ENCODE measurements at places on chromosomes 2 and 18. TPM values are rescaled to one million over a fixed set of nuclear protein-coding genes. Genes with fewer than 3 reads are reported as not detected.

DNA sequence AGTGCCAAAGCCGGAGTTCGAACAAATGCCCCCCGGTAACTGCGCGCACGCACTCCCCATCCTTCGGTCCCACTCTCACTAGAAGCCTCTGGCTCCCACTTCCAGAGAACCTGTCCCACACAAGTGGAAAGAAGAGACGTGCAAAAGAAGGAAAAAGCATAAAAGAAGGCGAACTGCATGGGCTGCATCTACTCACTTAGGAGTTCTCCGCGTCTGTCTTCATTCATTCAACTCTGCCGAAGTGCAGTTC is 312 bp downstream of the NR4A2 start:
- DNase-seq, result no peak
- peak overlapping the region; percentile 99 for H3K27ac ChIP-seq
- H3K36me3 ChIP-seq, result no peaks in the 10 kb centered on the region
- peak overlapping the region; percentile 81 for H3K4me3 ChIP-seq

GRCh38 chr2:197515315-197515738 is 539 bp upstream of the MOB4 start:
- peaks cover 10% of the 10 kb centered on the region for H3K4me1 ChIP-seq
- DNase-seq, result no peak
- peak overlapping the region; percentile 93 for H3K27ac ChIP-seq
- peak overlapping the region; percentile 85 for H3K4me3 ChIP-seq

- H3K36me3 ChIP-seq, result no peaks in the 10 kb centered on the region
- DNase-seq, result no peak
- H3K4me1 ChIP-seq, result peaks cover 23% of the 10 kb centered on the region
- no peak overlapping the region for H3K4me3 ChIP-seq
- H3K27me3 ChIP-seq, result no peaks in the 10 kb centered on the region
Observed at GRCh38 chr2:24352664-24353063, 7.7 kb downstream of the ITSN2 start.

DNA sequence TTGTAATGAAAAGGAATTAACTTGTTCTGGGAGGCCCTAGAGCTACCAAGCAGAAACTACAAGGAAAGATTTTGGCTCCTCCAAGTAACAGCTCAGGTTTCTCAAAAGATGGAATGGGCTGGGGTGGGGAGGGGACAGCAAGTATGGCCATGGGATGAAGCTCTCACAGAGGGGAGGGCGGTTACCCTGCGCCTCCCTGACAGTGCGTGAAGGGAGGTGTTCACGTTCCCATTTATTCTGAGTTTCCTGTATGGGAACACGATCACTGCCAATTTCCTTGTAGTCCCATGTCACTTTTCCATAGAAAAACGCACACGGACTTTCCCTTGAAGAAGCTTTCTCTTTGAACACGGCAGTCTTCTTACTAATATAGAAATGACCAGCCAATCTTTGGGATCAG is 17.0 kb downstream of the CDC42EP3 start:
- H3K27ac ChIP-seq, result peak overlapping the region; percentile 48
- no peaks in the 10 kb centered on the region for H3K27me3 ChIP-seq
- no peak overlapping the region for H3K4me3 ChIP-seq
- H3K36me3 ChIP-seq, result peaks cover 7% of the 10 kb centered on the region

- DNase-seq, result no peak
- no peak overlapping the region for H3K4me3 ChIP-seq
- no peaks in the 10 kb centered on the region for H3K36me3 ChIP-seq
- no peak overlapping the region for H3K27ac ChIP-seq
Observed at GRCh38 chr2:47266939-47267710, 112.0 kb upstream of the STPG4 start.

DNA sequence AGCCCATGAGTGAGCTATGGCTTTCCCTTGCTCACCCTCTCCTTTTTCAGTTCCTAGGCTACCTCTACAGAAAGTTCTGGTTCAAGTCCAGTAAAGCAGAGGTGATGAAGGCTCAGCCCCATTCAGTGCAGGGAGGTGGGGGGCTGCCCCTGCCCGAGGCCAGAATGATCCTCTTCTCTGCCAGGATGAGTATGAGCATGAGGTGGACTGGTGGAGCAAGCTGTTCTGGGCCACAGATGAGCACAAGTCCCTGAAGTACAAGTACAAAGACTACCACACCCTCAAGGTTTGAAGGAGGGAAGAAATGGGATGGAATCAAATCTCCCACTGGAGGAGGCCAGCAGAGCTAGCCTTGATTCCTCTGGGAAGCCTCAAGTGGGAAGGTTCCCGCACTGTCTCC is 42.4 kb downstream of the LMAN2L start:
- H3K36me3 ChIP-seq, result no peaks in the 10 kb centered on the region
- H3K4me3 ChIP-seq, result no peak overlapping the region
- H3K27ac ChIP-seq, result no peak overlapping the region

GRCh38 chr18:32450874-32451273 is 19.8 kb downstream of the GAREM1 start:
- H3K4me1 ChIP-seq, result no peaks in the 10 kb centered on the region
- H3K27ac ChIP-seq, result no peak overlapping the region
- H3K36me3 ChIP-seq, result no peaks in the 10 kb centered on the region
- no peaks in the 10 kb centered on the region for H3K27me3 ChIP-seq
- no peak for DNase-seq
- H3K4me3 ChIP-seq, result no peak overlapping the region

GRCh38 chr2:168912466-168912865 is 11.4 kb downstream of the G6PC2 start:
- H3K4me1 ChIP-seq, result no peaks in the 10 kb centered on the region
- no peaks in the 10 kb centered on the region for H3K27me3 ChIP-seq
- no peak overlapping the region for H3K4me3 ChIP-seq
- H3K27ac ChIP-seq, result no peak overlapping the region
- H3K36me3 ChIP-seq, result no peaks in the 10 kb centered on the region

GRCh38 chr18:9417073-9417851 is 58.1 kb upstream of the RALBP1 start:
- no peaks in the 10 kb centered on the region for H3K4me1 ChIP-seq
- H3K4me3 ChIP-seq, result no peak overlapping the region
- DNase-seq, result no peak
- peaks cover 10% of the 10 kb centered on the region for H3K27me3 ChIP-seq

- no peaks in the 10 kb centered on the region for H3K36me3 ChIP-seq
- H3K27ac ChIP-seq, result no peak overlapping the region
- no peaks in the 10 kb centered on the region for H3K27me3 ChIP-seq
- no peaks in the 10 kb centered on the region for H3K4me1 ChIP-seq
- DNase-seq, result no peak
Observed at GRCh38 chr18:5380586-5380985, 85.1 kb upstream of the ZBTB14 start.

- no peaks in the 10 kb centered on the region for H3K4me1 ChIP-seq
- no peak overlapping the region for H3K27ac ChIP-seq
- H3K36me3 ChIP-seq, result no peaks in the 10 kb centered on the region
- H3K4me3 ChIP-seq, result no peak overlapping the region
Observed at GRCh38 chr18:55862693-55863390, 274.9 kb upstream of the TCF4 start.

DNA sequence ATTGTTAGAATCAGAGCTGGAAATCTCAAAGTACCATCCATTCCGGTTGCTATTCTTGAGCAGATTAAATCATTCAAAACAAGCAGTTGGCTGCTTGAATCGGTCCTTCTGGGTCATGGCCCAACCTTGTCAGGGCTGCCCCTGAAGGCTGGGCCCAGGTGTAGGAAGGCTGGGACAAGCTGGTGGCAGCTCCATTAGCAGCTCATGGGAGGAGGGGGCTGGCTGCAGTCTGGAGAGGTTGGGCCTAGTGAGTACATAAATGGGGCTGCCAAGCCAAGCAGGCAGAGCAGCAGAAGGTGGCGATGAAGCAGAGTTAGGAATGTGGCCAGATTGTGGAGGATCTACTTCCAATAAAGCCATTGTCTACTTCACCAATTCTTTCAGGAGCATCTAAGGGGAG is 81.4 kb downstream of the ADCYAP1 start:
- no peaks in the 10 kb centered on the region for H3K4me1 ChIP-seq
- no peak overlapping the region for H3K27ac ChIP-seq
- DNase-seq, result no peak
- no peaks in the 10 kb centered on the region for H3K36me3 ChIP-seq

Gene AQP12B
- not detected for total RNA-seq

Gene NT5DC4
- total RNA-seq, result not detected
